Stimulated activated CD8-positive, alpha-beta memory T cell treated with anti-CD3 and anti-CD28 coated beads, Interleukin-7, amount 100 ng/mL, for 1 hour (primary cell): ENCODE measurements at places on chromosomes 2 and 18.

- no peak for DNase-seq
Measured at GRCh38 chr2:201396595-201396994, 39.5 kb upstream of the FLACC1 start.

DNA sequence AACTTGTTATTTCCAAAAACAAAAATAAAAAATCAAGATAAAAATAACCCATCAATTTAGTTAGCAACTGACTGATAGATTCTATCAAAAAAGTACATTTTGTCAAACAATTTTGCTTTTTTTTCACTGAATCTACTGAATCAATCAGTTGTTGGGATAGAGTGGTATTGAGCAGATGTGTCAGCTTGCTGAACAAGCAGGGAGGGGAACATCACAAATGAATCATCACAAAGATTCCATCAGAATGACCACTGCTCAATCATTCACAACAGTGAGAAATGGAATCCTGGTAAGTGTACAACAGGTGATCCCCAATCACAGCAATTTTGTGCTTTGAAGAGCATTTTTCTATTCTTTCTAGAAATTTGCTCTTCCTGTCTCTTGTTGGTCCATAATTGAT lies 12.3 kb upstream of the SLC14A2 start:
- DNase-seq: no peak

DNA sequence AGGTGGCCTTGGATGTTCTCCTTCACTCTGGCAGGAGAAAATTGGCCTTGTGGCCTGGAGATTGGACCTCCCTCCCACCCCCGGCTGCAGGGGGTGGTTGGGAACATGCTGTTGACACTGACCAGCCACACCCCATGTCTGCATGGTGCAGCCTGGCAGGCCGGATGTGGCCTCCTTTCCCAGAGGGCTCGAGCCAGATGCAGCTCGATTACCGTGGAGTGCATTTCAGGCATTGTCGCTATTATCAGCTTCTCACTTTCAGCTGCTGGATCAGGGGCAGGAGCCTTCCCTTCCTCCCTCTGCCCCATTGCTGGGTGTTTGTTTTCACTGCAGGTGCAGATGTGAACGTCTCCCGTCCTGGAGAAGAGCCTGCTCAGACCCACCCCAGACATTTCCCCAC lies 211.0 kb upstream of the SIX2 start:
- DNase-seq: no peak

DNA sequence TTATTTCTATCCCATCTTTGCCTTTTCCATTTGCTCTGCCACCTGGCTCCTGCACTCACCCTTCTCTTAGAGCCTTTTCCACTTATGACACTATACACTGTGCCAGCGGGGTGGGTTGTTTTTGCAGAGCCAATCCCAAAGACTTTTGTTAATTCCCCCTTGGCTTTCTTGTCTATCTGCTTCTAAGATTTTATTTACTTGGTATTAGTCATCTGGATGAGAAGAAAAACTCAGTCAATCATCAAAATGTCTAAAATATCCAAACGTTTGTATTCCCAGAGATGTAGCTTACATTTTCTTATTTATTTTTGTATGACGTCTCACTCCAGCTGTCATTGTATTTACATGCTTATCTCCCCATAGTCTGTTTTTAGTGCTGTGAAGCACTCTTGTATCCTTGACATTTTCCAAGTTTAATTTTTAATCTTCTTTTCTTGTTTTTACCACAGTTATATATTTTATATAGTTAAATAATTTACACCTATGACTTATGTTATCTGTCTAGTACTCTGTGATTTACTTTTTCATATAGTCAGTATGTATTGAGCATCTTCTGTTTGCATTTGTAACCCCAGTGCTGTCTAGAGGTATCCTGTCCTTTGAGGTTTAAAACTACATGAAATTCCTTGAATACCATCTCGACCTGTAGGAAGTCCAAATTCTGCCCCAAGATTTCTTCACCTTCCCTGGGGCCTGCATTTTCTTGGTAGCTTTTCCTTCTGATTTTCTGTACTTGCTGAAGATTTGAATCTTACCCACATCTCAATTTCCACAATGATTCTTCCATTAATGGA lies 55.1 kb downstream of the COL4A3 start:
- no peak for DNase-seq

GRCh38 chr2:130834091-130834930 lies 2.4 kb upstream of the ARHGEF4 start:
- no peak for DNase-seq

GRCh38 chr2:86001326-86001725 lies 104.4 kb downstream of the POLR1A start:
- DNase-seq: no peak

DNA sequence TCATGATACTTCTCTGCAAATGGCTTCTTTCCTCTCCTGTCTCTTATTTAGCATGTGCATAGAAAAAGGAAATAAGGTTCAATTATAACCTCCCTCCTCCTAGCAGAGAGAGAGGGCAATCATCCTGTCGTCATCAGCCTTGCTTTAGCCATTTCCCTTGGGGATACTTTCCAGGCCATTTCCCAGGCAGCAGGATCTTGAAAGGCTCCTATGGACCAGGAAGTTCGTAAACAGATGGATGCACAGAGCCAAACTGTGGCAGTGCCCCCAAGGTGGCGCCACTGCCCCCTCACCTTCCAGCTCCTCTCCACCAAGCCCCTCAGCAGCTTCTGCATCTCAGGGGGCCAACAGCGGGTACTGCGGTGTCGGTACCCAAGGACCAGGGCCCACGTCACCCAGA lies 157.4 kb downstream of the DTNA start:
- DNase-seq: no peak
